ENCODE measurements at places on chromosomes 1 and 21.

DNA sequence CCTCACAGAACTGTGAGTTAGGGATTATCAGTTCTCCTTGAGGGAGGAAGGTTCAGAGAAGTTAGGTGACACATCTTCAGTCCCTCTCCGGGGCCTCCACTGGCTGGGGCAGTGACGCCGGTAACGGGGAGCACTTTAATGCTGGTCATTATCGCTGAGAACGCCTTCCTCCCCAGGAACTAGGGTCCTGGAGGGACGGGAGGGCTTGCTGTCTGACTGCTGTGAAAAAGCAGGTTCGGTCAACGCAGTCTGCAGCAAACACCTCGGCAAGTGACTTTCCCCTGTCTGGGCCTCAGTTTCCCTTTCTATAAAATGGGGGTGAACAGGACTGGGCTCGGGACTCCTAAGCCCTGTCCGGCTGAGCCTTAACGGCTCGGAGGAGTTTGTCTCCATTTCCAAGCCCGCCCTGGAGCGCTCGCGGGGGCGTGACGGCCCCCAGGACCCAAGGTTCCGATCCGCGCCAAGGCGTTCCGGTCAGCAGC, 341 bp upstream of the TMEM61 start:
- no peak for DNase-seq

- DNase-seq = no peak
Measured at GRCh38 chr1:76122271-76122670, 47.7 kb downstream of the ST6GALNAC3 start.

- no peak for DNase-seq
Measured at GRCh38 chr1:112298558-112298957, 97.5 kb upstream of the CTTNBP2NL start.

GRCh38 chr1:114695430-114696058, at the start of gene AMPD1:
Gene AMPD1, minus strand, starts transcription at chr1:114695546. Its CDS starts 75 bp downstream, at chr1:114695471.
- no peak for DNase-seq

DNA sequence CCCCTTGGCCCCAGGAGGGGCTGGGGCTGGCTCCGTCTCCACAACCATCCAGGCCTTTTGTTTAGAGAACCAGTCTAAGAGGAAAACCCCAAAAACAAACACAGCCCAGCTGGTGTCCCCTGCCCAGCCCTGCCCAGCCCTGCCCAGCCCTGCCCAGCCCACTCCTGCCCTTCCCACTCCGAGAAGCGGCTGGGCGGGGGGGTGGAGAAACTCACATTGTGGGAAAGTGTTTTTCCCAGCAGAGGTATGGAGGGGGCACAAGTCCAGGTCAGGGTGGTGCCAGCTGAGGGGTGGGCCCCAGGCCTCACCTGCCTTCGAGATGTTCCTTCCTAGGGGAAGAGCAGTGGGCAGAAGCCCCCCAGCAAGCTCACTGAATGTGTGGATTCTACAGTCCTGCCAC, 10.0 kb upstream of the FAM131C start:
- DNase-seq = no peak
